ENCODE measurements at places on chromosomes 13 and 19.
A peak's percentile ranks its signal among the peaks of the same experiment; 100 is the strongest.

DNA sequence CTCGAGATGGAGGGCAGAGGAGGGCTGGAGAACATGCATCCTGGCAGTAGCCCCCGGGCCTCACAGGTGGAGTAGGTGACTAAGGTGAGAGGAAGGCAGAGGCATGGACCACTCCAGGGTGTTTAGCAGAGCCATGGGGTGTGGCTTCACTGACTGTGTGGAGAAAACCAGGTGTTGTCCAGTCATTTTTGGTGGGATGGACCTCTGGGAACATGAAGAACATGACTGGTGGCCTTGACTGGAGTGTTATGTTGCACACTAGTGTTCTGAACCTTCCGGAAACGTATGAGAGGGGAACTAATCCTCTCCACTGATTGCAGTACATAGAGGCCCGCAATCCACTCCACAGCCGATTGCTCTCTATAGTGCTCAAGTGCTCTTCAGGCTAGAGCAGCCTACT is 16.9 kb downstream of the MED26 start:
- no peak for DNase-seq

- DNase-seq, result no peak
Observed at GRCh38 chr19:10566408-10566657, 523 bp upstream of the KRI1 start.

DNA sequence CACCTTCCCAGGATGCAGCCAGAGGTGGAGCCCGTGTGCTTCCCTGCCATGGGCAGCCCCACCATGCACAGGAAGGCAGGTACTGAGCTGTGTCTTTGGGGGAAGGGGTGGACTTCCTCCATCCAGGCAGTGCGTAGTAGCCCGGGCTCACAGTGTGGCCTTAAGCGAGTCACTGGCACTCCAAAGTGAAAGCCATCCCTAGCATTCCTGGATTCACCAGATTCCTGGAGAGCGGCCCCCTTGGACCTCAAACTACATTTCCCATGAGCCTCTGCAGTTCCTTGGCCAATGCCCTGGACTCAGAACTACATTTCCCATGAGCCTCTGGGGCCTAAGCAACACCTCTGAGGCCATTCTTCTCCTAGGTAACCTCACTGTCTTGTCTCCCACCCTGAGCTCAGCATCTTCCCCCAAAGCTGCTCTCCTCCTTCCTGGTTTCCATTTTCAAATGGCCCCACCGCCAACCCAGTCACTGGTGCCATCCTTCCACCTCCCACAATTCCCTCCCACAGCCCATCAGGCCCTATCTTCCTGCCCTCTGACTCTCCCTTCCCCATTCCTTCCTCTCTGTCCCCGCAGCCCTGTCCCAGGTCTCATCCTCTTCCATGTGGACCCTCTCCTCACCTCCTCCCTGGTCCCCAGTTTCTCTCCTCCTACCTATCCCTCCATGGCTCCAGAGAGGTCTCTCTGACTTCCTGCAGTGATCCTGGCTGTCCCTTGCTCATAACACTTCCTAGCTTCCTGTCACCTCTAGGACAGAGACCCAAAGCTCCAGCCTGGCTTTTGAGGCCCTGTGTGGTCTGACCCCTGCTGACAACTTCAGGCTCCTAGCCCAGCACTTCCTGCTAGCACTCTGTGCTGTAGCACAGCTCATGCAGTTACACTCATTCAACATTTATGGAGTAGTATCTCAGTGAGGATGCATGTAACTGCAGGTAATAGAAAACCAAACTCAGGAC is at the start of gene C19orf81:
Gene C19orf81, plus strand, starts transcription at position 13 of the 959 bp plus-strand sequence. Its CDS starts 0 bp downstream, at position 13.
- DNase-seq, result no peak

GRCh38 chr13:112104881-112105234 is 37.9 kb downstream of the SOX1 start:
- no peak for DNase-seq

- no peak for DNase-seq
Observed at GRCh38 chr13:108560093-108560492, 69.3 kb upstream of the MYO16 start.

DNA sequence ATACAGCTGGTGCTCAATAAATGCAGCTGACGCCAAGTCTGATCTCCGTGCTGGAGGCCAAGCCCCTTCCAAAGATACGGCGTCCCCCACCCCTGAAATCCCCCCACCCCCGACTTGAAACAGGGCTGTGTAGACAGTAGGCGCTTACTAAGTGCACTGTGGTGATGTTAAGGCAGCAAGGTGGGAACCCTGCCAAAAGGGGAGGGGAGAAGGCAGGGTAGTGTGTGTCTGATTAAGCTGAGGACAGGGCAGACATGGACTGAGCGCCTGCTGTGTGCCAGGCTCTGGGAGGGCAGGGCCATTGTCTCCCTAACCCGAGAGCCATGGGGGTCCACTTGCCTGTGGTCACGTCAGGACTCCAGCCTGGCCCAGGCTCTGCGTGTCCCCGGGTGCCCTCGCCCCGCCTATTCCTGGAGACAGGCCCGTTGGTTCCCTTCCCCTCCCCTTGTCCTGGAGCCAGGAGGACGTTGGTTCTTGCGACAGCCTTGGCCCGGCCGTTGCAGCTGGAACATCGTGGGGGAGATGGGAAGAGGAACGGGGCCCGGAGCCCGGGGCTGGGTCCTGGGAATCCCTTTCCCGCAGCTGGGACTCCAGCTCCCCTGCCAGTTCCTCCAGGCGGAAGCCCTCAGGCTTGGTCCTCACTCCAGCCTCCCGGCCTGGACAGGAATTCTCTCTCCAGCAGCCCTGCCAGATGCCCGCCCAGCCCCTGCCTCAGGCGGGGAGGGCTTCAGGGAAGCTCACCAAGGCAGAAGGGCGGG is 1.7 kb upstream of the ELANE start:
- DNase-seq, result peak; percentile 95

GRCh38 chr13:85588359-85588758 is 210.9 kb downstream of the SLITRK6 start:
- DNase-seq, result no peak

DNA sequence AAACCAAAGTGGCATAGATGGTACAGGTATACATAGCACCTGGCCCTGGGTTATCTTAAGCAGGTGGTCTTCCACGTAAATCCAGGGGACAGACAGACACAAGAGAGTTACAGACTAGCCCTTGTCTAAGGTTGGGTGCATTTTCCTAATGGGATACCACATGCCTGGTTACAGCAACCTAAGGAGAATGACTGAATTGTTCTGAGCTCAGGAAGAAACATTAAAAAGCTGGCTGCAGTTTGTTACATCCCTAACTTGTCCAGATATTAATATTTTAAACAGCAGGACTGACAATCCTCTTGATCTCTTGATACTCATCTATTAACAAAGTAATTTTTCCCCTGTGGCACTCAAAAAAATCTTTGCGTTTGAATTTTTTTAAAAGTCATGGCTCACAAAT is 102.2 kb upstream of the SERP2 start:
- no peak for DNase-seq

DNA sequence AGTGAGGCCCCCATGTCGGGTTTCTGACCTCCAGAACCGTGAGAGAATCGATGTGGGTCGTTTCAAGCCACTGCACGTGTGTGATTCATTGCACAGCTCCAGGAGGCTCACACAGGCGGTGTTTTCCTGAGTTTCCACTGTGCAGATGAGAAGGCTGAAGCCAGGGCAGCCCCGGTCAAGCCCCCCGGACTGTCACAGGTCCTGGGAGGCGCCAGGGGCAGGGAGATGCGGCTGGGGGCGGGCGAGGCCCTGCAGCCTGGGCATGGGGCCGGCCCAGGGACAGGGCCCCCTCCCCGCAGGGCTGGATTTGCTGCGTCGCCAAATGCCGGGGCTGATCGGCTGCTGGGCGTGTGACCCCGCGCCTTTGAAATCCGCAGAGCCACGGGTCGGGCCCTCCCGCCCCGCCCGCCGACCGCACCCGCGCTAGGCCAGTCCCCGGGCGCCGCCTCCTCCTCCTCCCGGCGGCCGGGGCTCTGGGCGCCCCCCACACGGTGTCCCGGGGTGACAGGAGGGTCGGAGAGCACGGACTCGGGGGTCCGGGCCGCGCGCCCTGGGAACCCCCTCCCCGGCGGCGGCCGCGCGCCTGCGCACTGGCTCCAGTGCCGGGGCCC is 9.9 kb upstream of the MKNK2 start:
- DNase-seq, result peak; percentile 86

DNA sequence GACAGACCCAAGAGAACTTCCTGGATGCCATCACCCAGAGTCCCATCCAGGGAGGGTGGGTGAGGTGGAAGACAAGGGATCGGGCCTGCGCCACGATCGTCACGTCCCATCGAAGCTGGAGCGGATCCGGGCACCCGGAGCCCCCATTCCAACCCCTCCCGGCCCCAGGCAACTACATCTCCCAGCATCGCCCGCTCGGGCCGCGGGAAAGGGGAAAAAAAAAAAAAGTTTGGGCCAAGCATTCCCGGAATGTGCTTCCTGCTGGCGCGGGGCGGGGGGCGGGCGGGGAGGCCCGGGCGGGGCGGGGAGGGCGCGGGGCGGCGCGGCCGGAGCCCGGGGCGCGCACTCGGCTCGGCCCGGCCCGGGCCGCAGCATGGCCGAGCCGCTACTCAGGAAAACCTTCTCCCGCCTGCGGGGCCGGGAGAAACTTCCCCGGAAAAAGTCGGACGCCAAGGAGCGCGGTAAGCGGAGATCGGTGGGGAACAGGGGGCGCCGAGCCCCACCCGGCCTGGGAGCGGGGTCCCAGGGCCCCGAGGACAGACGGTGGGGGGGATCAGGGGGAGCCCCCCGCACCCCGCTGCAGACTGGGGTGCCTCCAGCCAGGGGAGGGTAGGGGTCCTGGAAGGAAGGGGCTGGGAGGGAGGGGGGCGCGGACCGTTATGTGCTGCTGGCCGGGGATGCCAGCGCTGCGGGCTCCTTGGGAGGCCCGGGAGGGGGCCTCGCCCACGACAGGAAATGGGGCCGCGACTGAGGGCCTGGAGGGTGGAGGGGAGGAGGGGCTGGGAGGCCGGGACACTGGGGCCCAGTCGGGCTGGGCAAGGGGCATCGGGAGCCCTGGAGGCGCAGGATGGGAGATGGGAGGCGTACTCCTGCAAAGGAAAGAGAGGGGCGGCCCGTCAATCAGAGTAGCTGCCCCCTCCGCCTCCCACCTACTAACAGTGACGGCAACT is at the start of gene SYDE1:
Gene SYDE1, plus strand, starts transcription at position 341 of the 950 bp plus-strand sequence. Its CDS starts 33 bp downstream, at position 374.
- DNase-seq, result no peak

DNA sequence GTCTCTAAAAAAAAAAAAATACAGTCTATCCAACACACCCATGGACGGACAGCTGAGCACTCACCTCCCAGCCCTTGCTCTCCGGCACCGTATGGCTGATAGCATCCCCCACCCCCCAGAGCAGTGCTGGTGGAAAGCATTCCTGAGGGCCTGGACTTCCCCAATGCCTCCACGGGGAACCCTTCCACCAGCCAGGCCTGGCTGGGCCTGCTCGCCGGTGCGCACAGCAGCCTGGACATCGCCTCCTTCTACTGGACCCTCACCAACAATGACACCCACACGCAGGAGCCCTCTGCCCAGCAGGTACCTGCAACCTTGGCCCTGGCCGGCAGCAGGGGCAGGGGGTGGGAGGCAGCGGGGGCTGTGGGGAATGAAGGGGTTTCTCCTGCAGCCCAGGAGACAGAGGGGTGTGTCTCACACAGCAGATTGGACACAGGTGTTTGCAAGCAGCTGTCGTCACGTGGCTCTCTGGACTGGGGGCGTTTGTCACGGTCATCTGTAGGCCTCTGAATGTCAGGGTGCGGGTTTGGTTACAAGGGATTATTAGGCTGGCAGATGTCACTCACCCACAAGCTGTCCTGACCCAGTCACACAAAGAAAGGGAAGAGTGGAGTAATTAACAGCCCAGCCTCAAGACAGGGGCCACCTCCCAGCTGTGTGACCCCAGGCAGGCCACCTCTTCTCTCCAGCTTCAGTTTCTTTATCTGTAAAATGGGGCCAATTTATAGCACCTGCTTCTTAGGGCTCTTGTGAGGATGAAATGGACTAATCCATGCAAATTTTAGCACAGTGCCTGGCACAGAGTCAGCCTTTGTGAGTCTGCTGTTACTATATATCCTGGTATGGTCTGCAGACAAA is 19.3 kb downstream of the PLD3 start:
- DNase-seq, result peak; percentile 64

DNA sequence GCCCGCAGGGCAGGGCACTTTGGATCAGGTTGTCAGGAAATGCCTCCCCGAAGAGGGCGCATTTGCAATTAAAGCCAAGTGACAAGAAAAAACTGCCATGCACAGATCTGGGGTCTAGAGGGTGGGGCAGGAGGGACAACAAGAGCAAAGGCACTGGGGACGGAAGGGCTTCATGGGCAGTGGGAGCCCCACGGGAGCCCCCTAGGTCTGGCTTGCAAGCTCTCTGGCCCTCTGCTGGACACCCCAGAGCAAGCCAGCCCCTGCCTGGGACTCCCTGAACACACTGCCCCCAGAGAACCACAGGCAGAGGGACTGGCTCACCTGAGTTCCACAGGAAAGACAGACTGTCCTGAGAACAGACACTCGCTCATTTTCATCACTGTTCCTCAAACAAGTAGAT is 30.2 kb upstream of the C19orf12 start:
- DNase-seq, result no peak

- DNase-seq, result no peak
Observed at GRCh38 chr13:112674412-112675365, 15.1 kb upstream of the ATP11A start.

GRCh38 chr13:114222461-114222968 is 12.2 kb upstream of the CDC16 start:
- no peak for DNase-seq

- no peak for DNase-seq
Observed at GRCh38 chr13:98345107-98345935, 168.3 kb upstream of the RNF113B start.

GRCh38 chr19:50224986-50225747 is 21.7 kb downstream of the MYH14 start:
- DNase-seq, result peak; percentile 78

- DNase-seq, result no peak
Observed at GRCh38 chr13:106524108-106524507, 11.4 kb downstream of the EFNB2 start.

DNA sequence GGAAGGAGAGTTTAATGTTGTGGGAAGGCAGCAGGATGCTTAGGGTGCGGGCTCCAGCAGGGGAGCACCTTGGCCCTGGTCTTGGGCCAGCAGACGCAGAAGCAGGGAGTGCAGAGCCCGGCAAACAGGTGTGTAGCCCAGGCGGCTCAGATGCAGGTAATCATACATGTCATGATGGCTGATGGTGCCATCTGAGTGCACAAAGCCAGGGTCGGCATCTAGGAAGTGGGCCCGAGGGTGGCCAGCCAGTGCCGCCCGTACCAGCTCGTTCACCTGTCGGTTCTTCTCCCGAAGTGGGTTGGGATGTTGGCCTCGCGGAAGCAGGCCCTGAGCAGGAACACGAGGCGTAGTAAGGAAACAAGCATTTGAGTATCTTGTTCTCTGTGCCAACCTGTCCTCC is 4.9 kb upstream of the PRR19 start:
- no peak for DNase-seq

GRCh38 chr13:43077461-43077860 is 54.1 kb downstream of the DNAJC15 start:
- no peak for DNase-seq

- DNase-seq, result no peak
Observed at GRCh38 chr13:97285221-97285955, 63.3 kb downstream of the MBNL2 start.

DNA sequence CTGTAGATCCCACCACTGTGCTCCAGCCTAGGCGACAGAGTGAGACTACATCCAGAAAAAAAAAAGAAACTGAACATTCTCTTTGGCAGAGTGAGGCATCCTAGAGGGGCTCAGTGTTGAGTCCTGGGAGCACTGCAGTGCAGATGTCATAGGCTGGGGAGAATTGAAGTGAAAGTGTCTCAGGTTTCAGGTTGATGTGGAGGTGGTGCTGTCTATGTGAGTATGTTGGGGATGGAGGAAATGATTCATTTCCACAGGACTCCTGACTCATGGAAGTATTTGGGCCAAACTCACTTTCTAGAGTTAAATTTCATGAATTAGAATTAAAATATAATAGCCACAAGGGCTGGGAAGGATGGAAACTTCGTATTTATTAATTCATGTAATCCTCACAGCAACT is 134.4 kb upstream of the TSC22D1 start:
- DNase-seq, result no peak

All from Right ventricle myocardium inferior (tissue), 1 donor.